ENCODE measurements at places on chromosomes 5 and 9. TPM values are rescaled to one million over a fixed set of nuclear protein-coding genes. Genes with fewer than 3 reads are reported as not detected.

GRCh38 chr5:133756756-133757155 is 144.4 kb upstream of the FSTL4 start:
- DNase-seq = no peak

DNA sequence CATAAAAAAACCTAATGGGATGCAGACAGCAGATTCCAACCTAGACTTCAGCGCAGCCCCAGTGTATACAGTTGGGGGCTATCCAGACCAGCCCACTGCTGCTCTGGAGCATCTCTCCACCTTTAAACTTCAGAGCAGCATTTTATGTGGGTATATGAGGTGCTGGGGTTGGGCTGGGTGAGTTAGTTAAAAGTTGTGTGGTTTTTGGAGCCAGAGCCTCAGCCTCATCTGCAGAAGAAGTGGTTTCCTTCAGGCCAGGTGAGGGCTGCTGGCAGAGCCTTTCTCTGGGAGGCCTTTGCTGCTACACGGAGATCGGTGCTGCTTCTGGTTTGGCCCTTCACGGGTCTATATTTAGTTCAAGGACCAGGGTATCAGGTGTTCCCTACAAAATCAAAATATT is 228.3 kb downstream of the PDZD2 start:
- DNase-seq = no peak

GRCh38 chr5:146222005-146222404 is 18.6 kb downstream of the RBM27 start:
- no peak for DNase-seq

- no peak for DNase-seq
Measured at GRCh38 chr5:42274913-42275312, 148.3 kb upstream of the GHR start.

Gene SLC25A2
- total RNA-seq = 2.0 TPM

Gene TMEM252
- not detected for total RNA-seq

Measured in breast epithelium (tissue), 4 donors.